ENCODE measurements at places on chromosomes 2 and 18.
A peak's percentile ranks its signal among the peaks of the same experiment; 100 is the strongest.

DNA sequence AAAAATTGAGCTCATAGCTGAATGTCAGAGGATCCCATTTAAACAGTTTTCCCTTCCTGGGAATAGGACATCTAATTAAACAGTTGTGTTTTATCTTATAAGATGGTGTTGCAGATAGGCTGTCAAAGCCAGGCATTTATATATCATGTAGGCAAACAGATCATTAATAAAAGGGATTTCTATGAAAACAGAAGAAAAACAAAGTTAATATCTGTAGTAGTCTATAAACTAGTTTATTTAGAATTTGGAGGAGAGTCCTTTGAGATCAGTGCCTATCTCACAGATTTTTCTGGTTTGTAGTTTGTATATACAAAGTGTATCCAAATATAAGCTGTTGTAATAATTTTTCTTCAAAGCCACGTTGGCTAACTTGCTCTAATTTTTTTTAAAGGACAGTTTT is 1738.2 kb upstream of the PIK3C3 start:
- DNase-seq, result no peak

- DNase-seq, result no peak
Measured at GRCh38 chr2:18583905-18584607, 5.3 kb downstream of the NT5C1B start.

DNA sequence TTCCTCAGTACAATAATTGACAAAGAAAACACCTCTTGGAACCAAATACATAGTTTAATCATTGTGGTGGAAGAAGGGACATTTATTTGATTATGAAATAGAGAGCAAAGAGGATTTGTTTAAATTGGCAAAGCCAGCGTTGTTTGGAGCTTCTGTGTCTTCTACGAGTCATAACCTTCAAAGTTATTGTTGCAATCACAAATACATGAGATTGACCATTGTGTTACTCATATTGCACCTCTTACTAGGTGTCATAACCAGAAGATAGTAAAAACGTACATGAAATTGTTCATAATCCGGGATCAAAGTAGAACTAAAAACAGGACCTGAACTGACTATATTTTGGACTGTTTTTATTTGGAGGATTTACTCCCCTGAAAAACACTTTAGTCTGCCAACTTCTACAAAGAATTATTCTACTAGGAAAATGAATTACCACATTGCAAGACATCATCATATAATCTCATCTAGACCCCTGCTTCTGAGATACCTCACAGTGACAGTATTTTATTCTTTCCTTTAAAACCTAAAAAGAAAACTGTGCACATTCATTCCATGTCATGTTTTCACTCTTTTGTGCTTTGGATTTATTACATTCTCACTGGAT is 151.7 kb upstream of the KLF7 start:
- no peak for DNase-seq

DNA sequence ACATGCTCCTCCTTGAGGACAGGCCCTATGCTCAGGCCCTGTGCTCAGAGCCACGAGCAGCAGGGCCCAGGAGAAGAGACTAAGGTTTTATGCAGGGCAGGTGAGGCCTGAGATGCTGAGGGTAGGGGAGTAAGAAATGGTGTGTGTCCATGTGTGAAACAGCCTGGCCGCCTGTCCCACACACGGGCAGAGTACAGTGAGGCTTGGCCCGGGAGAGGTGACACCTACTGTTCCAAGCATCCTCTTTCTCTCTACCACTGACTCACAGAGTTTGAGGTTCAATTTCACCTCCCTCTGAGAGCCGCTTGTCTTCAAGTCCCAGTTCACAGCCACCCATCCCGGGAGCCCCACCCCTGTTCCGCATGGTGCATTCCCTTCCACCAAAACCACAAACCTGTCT is 54.1 kb downstream of the ADNP2 start:
- no peak for DNase-seq

DNA sequence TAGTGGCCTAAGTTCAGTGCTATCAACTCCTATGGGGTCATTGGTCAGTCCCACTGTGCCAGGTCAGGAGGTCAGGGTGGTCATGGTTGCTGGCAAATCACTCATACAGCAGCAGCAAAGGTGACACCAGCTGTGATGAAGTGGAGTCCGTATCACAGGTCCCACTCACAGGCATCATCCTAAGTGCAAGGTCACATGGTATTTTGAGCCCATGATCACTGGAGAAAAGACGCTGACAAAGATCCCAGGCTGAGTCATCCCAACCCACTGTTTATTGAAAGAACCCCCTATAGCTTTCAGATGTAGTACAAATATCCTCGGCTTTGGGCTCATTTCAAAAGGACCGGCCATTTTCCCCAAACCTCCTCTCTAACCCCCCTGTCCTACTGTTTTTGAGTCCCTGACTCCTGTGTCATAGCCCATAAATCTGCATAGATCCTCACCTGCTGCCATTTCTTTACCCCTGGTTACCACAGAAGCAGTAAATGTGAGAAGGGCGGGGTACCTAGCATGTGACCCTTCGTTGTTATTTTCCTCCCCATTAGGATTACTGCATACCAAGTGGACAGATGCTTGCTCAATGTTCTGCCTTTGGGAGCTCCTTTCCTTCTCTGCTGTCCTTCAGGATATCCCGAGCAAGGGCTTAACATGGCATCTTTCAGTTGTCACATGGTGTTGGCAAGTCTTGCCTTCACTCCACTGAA is 107.7 kb downstream of the COL6A3 start:
- DNase-seq, result no peak

DNA sequence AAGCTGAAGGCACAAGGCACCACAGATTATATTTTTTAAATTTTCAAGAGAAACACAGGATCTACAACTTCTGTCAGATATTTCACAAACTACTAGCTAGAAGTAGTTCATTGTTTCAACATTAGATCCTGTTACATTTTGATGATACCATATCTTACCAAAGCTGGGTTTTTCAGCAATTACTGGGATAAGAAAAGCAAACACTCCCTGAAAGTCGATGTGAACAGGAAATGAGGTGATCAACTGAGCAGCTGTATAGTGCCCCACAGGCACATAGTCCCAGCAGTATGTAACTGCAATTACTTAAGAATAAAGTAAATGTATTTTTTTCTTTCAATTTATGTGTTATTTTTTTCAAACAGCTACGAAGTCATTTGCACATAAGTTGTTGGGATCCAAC is 103.5 kb downstream of the DNER start:
- DNase-seq, result no peak

GRCh38 chr2:100394111-100394641 is 23.3 kb downstream of the CHST10 start:
- DNase-seq, result no peak

GRCh38 chr2:241136661-241137260 is 12.5 kb downstream of the PASK start:
- no peak for DNase-seq

DNA sequence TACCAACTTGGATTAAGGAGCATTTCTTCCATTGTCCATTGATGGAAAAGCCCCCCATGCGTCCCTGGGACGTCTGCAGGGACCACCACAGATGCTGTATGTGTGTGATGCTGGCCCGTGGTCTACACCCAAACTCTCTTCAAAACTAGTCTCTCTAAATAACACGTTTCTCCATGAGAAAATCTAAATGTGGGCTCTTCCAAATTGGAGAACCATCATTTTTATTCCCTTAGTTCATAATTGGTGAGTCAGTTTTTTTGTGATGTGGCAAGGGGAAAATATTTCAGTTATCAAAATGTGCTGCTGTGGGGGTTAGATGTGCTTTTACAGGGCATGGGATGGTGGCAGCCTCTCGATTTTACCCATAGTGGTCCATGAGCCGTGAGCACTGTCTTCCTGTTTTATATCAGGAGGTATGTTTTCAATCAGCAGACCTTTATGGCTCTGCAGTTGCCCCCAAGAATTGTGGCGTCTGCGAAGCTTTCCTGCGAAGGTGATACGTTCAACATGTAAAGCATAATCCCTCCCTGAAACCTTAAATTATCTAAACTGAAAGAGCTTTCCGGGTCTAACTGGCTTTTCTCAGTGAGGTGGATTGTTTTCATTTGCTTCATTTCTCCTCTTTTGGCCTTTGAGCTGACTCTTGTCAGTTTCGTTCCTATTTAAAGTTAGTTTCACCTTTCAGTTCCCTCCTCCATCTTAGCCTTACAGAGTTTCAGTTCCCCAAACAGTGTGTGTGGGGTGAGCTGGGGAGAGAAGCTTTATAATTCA is 78.4 kb downstream of the SETBP1 start:
- no peak for DNase-seq

GRCh38 chr2:49154140-49154539 is at the start of gene FSHR:
Gene FSHR, minus strand, starts transcription at chr2:49154515. Its CDS starts 98 bp downstream, at chr2:49154417.
- DNase-seq, result no peak

DNA sequence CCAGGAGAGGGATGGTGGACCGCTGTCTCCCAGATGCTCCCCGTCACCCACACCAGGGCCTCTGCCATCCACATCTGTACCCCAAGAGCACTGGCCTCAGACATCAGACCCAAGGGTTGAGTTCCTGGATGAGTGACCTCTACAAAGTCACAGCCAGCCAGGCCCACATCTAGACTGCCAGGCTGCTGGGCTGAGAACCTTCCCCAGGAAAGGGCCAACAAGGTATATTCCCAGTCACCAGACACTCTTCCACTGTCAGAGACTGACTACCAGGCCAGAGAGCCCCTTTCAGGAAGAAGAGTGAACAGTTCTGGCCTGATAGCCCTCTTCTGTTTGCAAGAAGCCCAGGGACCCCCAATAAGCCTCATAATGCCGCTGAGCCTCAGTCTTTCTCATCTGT is 44.3 kb downstream of the C1QL2 start:
- DNase-seq, result no peak

- no peak for DNase-seq
Measured at GRCh38 chr2:221443645-221444044, 128.5 kb downstream of the EPHA4 start.

- peak; percentile 58 for DNase-seq
Measured at GRCh38 chr2:203811491-203812221, 55.9 kb upstream of the CTLA4 start.

DNA sequence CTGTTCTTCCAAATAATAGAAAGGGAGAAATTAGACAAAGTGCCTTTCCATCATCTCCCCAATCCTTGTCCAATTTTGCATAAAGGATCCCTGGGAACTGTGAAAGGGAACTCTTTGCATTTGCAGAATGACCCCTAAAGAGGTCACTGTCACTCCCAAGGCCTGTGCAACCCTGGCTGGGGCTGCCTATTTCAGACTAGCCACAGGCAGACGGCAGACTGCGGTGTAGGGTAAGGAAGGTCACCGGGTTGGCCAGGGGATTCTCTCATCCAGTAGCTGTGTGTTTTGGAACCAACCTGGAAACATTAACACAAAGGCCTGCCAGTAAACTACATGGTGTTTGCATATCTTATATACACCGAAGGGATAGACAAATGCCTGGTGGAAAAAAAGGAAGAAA is 818.7 kb downstream of the BCL11A start:
- no peak for DNase-seq

DNA sequence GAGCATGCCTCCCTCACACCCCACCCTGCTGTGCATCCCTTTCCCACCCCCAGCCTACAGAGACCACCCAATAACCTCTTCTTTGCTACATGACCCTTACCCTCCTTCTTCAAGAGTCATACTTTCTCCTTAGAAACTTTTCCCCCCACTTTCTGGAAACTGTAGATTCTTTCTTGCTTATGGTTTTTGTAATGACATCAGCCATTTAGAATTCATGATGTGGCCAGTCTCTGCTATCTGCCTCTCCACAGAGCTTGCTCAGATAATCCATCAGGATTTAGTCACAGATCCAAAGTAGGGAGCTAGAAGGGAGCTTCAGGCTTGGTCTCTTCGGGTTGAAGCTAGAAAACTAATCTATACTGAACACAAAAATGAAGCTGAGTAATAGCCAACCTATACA is 36.5 kb downstream of the GALM start:
- DNase-seq, result no peak

DNA sequence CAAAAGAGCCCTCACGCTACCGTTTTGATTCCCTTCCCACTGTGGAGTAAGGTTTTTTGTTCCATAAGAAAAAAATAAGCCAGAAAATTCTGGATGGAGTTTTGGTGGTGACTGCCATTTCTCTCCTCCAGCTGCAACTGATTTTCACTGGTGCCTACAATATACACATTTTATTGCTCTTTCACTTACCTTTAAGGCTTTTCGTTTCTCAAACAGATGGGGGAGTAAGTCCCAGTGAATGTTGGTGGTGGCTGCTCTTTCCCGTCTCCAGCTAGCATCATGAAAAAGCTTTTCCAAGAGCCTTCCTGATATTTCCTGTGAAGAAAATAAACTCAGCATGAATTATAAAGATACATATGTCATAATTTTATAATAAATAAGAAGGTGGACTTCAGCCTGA is 932.5 kb upstream of the PIK3C3 start:
- no peak for DNase-seq

DNA sequence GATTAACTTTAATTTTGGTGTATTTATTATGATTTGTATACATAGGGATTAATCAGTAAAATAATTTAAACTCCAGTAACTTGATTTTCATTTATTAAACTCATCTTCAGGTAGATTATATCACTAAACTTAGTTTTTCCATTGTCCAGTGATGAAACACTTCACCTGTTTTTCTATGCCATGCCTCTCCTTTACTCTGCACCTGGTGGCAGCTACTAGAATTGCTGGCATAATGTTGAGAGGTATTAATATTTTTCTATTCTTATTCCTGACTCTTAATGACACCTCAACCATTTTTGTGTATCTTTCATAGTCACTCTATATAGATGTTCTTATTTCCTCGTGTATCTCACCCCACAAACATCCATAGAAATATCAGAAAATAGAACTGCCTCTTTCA is 940.3 kb upstream of the CRIM1 start:
- DNase-seq, result no peak

GRCh38 chr18:70227438-70227837 is 22.0 kb upstream of the RTTN start:
- no peak for DNase-seq

DNA sequence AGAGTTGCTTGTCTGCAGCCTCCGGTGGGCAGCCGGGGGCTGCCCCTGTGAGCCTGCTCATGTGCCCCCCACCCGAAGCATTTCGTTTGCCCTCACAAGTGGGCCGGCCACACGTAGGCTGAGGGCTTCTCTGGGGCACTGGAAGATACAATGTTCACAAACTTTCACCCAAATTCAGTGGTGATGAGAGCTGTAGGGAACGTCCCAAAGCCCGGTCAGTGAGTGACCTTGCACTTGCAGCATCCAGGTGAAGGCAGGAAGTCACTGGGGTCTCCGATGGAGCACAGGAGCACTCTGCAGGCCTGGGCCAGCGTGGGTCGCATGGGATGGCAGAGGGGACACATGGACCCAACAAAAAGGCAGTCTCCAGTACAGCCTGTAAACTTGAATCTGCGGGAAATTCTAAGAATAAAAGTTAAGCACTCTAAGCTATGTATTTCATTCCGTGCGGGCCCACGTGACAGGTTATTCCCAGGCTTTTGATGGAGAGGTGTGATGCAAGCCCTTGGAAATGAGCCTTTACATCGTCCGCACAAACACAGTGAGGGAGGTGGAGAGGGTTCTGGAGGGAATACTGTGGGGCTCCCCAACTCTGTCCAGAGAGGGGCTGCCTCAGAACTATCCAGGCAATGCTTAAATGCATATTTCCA is 42.5 kb downstream of the CNGA3 start:
- DNase-seq, result no peak

Measured in COLO829 (cell line).